ENCODE measurements at places on chromosomes 4 and X.

DNA sequence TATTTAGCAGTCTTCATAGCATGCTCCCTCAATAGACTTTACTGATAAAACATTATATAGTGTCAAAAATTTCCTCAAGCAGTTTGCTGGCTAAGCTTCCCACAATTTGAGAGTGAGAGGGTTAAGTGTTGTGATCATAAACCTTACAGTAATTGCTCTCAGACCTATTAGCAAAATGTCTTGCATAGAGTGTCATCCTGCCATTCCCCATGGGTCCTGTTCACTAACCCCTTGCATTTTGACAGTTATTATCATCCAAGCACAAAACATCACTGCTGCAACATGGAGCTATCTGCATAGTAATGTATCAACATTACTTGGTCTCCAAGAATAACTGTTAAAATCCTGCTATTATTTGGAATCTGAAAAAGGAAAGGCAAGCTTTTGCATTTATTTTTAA is 196.1 kb upstream of the GK2 start:
- no peak for DNase-seq

- DNase-seq, result no peak
Observed at GRCh38 chrX:130772105-130772775, 130.8 kb downstream of the ENOX2 start.

- no peak for DNase-seq
Observed at GRCh38 chrX:46713672-46714490, 45.0 kb downstream of the SLC9A7 start.

- no peak for DNase-seq
Observed at GRCh38 chrX:107168257-107168656, 38.0 kb downstream of the NUP62CL start.

- DNase-seq, result no peak
Observed at GRCh38 chr4:53693909-53694308, 102.6 kb upstream of the LNX1 start.

- DNase-seq, result no peak
Observed at GRCh38 chr4:7398104-7398423, 36.7 kb downstream of the PSAPL1 start.

DNA sequence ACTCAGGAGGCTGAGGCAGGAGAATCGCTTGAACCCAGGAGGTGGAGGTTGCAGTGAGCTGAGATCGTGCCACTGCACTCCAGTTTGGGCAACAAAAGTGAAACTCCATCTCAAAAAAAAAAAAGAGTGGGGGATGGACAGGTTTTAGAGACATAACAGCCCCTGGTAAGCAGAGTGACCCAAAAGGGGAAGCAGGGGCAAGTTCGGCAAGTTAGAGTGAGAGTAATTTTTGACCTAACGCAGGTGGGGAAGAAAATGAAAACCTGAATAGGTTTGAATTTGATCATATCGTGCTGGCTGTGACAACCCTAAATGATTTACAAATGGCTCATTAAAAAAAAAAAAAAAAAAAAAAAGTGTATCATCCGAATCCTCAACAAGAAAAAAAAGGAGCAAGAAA is 25.7 kb upstream of the TMEM131L start:
- DNase-seq, result no peak

- DNase-seq, result peak; percentile 22
Observed at GRCh38 chrX:13647709-13648212, 5.2 kb upstream of the TCEANC start.

DNA sequence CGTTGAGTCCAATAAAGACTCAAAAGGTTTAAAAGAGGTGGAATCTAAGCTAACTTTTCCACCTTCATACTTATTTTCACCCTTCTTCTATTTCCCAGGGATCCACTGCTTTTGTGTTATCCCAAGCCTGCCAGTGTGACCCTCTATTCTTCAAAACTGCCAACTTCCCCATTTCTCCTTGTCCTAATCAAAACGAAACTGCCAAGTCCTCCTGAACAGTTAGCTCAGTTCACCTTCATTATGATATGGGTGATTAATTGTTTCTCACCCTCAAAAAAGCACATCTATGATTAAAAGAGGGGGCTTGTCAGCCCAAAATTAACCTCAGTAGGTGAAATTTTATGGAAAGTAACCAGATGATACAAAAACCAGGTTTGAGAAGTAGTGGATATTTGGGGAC is 108.4 kb downstream of the GUCY2F start:
- DNase-seq, result no peak

- DNase-seq, result no peak
Observed at GRCh38 chr4:123709336-123709735, 312.7 kb downstream of the SPRY1 start.

- no peak for DNase-seq
Observed at GRCh38 chr4:101074326-101074725, 273.0 kb downstream of the PPP3CA start.

DNA sequence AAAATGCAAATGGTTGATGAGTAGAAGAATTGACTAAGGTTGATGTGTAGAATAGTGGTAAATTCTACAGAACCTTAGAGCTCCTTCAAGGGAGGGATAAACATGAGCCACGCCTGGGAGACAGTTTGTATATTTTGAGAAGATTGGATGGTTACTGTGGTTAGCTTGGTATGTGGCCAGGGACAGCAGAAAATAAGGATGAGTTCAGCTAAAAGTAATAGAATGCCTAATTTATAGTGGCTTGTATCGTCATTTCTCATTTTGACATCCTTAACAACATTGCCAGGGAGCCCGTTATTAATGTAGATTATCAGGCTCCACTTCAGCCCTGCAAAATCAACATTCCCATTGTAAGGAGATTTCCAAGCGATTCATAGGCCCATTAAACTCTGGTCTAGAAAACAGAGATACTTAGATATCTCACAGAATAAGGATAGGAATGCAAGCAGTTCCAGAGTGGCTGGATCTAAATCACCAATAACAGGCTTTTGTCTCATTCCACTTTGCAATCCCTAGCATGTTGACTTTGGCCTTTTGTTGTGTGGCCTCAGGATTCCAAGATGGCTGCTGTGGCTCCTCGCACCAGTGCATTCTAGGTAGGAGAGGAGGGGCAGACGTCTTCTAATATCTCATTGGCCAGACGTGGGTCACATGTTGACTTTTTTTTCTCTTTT is 6.4 kb upstream of the PTTG2 start:
- DNase-seq, result no peak

DNA sequence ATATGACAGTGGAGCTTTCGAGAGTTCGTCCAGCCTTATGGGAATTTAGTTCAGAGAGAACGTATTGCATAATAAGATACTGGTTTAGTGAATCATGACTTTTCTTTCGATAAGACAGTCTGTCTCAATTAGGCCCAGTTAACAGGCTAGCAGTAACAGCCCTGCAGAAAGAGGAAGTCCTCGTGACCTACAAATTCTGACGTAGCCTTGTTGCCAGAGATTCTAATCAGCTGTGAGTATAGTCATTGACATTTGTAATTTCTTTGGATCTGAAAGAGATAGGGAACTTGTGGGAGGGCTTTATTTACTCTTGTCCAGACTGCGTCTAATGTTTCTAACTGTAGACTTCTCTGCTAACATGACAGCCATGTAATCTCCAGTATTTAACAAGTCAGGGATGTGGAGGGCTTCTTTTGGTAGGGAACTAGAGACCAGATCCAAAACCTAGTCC is 15.8 kb downstream of the ART3 start:
- no peak for DNase-seq

DNA sequence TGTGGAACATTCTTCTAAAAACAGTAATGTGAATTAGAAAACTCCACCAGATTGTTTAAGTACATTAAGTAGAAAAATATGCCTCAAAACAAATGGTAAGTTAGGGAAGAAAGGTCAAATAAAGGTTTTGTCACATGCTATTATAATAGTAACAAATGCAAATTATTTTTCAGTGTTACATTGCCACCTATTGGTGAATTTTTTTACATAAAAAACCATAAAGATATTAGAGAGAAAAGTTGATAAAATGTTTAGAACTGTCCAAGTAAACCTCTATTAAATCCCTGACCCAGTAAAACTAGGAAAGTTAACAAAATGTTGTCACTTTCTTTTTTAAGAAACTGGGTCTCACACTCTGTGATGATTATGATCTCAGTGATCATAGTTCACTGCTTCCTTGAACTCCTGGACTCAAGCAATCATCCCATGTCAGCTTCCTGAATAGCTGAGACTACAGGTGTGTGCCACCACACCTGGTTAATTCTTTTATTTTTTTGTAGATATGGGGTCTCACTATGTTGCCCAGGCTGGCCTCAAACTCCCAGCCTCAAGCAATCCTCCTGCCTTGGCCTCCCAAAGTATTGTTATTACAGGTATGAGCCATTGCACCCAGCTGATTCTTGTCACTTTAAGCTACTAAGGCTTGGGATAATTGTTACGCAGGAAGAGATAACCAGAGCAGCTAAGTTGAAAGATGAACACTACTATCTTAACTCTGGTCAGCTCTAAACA is 157.6 kb downstream of the ATRX start:
- no peak for DNase-seq
